Uterus (tissue), 4 donors: ENCODE measurements at places on chromosomes 5 and 9.
A peak's percentile ranks its signal among the peaks of the same experiment; 100 is the strongest.

DNA sequence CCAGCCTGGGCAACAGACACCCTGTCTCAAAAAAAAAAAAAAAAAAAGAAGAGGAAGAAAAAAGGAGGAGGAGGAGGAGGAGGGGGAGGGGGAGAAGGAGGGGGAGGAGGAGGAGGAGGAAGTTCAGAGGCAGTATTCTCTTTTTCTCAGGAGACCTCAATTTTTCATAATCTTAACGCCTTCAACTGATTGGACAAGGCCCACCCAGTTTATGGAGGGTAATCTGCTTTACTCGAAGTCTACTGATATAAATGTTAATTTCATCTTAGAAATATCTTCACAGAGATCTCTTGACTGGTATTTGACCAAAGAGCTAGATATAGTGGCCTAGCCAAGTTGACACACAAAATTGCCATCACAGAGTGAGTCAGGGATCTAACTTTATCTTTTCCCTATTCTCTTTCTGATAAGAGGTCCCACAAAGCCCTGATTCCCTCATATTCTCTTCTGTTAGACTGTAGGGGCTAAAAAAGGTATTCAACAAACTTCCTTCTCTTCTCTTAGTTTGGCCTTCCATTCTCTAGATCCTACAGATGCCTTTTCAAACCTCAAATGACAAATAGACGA lies 115.5 kb upstream of the ABCA1 start:
- DNase-seq, result no peak

- no peak for DNase-seq
Observed at GRCh38 chr9:83349031-83349430, 189.2 kb downstream of the FRMD3 start.

- DNase-seq, result no peak
Observed at GRCh38 chr5:142939006-142939405, 168.8 kb downstream of the ARHGAP26 start.

GRCh38 chr5:76337953-76338451 lies 65.1 kb upstream of the IQGAP2 start:
- DNase-seq, result no peak

- no peak for DNase-seq
Observed at GRCh38 chr5:41335596-41336181, 122.4 kb upstream of the C6 start.

GRCh38 chr5:171688696-171689495 lies 96.7 kb upstream of the SMIM23 start:
- no peak for DNase-seq

DNA sequence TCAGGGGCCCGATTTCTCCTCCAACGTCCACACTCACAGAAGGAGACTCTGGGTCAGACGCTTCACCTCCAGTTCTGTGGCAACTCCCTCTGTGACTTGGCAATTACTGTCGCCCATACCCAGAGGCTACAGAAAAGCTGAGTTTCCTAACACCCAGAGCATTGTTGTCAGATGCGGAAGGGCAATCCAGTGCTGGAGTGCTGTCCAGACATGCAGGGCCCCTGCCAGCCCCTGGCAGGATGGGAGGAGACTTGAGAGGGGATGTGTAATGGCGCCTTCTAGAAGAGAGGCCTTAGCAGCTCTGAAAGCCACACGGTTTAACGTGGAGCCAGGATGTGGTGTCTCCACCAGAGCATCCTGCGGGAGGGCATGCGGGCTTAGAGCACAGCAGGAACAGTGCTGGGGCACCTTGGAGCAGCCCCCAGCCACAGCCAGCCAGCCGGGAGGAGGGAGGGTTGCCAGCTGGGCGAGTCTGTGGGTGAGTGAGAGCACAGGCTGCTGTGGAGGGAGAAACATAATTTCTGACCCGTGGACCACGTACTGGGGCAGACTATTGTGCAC lies 139.4 kb upstream of the IRX1 start:
- DNase-seq, result no peak

DNA sequence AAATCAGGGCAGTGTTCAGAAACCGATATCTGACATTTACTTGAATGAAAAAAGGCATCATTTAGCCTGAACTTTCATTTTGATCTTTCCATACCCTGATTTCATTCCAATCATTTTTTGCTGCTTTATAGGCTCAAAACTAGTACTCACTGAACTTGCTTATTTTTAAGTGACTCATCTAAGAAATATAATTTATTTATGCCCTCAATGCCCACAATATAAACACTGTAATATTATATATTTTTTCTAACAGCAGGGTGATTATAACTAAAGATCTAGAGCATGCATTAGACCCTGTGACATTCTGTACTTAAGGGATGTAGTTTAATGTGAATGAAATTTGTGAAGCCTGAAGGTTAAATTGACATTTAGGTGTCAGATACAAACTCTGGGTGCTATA lies 446.1 kb upstream of the CDH10 start:
- no peak for DNase-seq

DNA sequence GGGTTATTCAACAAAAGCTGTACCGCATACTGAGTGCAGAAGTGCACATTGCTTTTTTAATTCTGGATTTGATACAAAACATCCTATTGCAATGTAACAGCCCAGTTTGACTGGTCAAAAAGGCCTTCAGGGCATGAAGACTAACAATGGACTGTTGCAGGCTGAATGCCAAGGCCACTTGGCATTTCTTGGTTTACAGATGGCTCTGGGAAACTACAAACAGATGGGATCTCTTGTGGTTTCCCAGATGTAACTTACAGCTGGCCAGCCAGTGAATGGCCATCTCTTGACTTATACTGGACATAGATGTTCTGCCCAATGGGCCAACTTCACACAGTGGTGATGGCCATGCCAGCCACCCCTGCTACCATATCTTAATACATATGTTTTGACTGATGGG lies 36.8 kb downstream of the UGT3A2 start:
- no peak for DNase-seq

DNA sequence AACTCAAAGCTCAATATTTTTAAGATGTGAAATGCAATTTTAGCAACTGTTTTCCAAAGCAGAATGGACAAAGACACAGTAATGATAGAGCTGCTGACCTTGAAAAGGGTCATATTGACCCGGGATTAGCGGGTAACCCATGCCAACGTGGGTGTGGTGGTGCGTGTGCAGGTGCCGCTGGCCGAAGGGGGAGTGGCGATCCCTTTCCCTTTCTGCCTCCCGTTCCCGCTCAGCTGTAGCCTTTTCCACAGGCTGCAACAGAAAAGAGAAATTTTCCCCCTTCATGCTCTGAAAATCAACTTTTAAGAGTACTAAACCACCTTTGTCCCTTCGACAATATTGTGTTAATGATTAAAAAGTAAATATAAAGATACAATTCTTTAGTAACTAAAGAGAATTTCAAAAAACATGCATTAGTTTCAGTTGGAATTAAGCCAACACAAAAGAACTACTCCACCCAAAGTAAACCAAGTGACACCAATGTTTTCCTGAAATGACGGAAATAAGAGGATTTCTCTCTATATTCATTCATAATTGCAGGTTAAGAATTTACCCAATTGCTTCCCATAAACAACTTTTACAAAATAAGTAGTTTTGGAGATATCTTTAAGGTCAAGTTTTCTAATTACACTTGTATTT lies 105.2 kb downstream of the ZNF608 start:
- DNase-seq, result no peak

DNA sequence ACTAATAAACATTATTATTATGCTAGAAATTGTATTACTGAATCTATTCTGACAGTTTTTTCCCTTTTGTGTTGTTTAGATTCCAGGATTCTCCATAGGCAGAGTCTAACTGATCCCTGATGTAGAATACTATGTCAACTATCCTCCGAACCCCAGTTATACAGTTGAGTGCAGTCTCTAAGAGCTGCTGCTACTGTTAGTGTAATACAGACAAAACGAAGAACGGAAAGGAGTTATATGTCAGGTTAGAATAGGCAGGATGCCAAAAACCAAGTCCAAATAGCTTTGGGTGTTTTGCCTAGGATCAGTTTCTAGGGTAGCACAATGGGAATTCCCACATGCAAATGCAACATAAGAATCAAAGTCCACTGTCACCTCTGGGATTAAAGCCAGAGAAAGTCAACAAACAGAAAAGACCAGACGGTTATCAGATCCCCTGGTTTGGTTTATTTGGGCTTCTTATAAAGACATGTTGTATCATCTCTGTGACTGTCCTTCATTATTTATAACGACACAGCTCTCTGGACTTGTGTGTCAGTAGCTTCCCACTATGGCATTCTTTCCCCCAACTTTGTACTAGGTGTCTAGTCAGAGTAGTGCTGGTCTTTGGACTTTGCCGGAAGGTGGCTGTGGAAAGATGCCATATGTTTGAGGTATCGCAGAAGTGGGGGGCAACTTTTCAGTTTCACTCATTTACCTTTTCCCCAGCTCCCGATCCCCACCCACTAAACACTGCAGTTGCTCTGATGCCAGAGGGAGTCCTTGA lies 14.9 kb upstream of the TMEM38B start:
- DNase-seq, result no peak

- no peak for DNase-seq
Observed at GRCh38 chr5:96404191-96404867, 28.7 kb downstream of the PCSK1 start.

DNA sequence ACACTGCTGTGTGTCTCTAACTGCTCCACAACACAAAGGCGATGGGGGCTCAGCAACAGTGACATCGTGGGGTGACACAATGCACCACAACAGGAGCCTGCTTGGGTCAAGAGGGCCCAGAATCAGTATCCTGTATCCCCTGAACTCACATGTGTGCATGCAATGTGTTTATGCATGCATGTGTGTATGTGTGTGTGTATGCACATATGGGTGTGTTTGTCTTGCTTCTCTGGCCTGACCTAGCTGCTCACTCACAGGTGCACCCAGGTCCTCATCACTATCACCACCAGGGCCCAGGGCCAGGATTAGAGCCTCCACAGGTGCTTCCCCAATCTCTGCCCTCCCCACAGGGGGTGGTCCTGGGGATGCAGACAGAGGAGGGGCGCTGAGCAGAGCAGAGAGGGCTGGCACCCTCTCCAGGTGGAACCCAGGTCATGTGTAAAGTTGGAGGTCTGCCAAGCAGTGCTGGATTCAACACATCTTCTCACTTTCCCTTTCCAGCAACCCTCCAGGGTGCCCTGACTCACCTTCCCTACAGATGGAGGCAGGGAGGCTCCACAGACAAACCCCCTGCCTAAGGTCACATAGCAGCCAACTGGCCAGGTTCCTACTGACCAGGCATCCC lies 18.1 kb upstream of the ZNF484 start:
- DNase-seq, result no peak

DNA sequence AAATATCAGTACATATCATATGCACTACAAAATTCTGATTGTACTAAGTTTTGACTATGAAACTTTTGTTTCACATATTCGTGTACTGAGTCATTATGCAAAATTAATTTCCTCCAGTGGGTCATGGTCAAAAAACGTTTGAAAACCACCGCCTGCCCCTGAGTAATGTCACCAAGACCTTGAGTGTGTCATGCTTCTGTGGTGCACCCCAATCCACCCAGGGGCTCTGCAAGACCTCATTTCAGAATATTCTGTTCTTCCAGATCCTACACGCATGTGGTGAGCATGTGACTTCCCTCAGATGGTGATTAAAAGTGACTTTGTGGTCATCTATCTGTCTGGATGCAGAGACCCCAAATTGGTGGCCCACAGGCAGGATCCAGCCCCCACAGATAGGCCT lies 31.0 kb downstream of the ABLIM3 start:
- DNase-seq, result no peak

GRCh38 chr9:92404042-92404836 lies at the start of gene OGN:
TSS of gene OGN (minus strand) at chr9:92404578. CDS start at chr9:92403407, 1,171 bp downstream.
- DNase-seq, result no peak

- no peak for DNase-seq
Observed at GRCh38 chr9:100443781-100444768, 17.1 kb downstream of the MSANTD3 start.

- no peak for DNase-seq
Observed at GRCh38 chr5:5363045-5363444, 59.4 kb upstream of the ICE1 start.

GRCh38 chr5:176541338-176542134 lies 4.3 kb upstream of the RNF44 start:
- peak; percentile 39 for DNase-seq

GRCh38 chr9:91803151-91803940 lies 146.7 kb downstream of the ROR2 start:
- DNase-seq, result no peak

- no peak for DNase-seq
Observed at GRCh38 chr5:102759289-102759688, 4.2 kb downstream of the PAM start.

GRCh38 chr5:80676706-80677105 lies 21.9 kb upstream of the DHFR start:
- no peak for DNase-seq

GRCh38 chr9:105072476-105072875 lies 144.5 kb upstream of the ABCA1 start:
- no peak for DNase-seq

- no peak for DNase-seq
Observed at GRCh38 chr5:68265822-68266395, 50.4 kb downstream of the PIK3R1 start.

DNA sequence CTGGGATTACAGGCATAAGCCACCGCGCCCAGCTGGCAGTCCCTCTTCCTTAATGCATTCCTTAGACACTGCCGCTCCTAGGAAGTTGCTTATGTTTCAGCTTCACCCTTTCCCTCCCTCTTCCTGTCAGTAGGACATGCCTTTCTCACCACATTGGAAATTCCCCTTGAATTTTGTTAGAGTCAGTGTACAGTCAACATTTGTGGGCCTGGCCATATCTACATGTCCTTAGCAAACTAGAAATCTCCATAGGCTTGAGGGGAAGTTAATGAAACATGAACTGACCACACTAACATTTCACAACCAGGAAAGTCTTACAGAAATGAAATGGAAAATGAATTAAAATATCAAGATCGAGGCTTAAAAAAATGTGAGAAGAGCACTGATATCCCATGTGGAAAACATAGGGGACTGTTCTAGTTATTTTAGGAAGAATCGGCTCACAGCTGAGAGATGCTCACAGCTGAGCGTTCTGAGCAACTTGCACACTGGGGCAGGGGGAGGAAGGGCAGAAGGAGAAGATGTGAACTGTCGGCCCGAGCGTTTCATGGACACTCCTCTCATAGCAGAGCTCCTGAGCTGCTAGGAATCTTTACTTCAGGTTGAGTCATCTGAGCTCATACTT lies 21.1 kb upstream of the LVRN start:
- no peak for DNase-seq

GRCh38 chr5:181224390-181225229 lies 1.5 kb downstream of the TRIM41 start:
- no peak for DNase-seq

DNA sequence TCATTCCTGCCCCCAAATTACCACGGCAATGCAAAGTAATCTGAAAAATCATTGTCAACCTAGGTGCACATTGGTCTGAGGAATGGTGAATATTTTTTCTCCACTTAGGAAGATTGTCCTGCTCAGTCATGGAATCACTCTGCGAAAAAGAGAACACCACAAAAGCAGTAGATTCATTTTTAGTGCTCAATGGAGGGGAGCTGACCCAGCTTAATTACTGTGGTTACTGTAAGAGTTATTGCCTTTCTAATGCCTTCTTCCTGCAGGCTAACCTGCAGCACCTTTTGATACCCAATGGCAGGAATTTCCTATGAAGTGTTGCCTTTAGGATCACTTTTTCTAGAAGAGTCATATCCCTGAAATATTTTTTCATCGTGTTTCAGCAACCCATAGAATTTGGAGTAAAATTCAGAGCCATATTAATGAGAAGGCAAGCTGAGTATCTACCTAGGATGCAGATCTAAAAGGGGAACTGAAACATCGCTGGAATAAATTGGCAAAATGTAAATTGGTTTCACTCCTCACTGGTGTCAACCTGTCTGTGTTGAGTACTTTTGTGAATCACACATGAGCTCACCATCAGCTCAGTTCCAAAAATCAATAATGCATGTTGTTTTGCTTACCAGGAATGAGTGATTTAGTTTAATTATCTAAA lies 464.5 kb downstream of the CSNK1G3 start:
- no peak for DNase-seq

- DNase-seq, result no peak
Observed at GRCh38 chr5:77832166-77832770, 56.1 kb upstream of the TBCA start.
